ENCODE measurements at places on chromosomes 2 and 18.

DNA sequence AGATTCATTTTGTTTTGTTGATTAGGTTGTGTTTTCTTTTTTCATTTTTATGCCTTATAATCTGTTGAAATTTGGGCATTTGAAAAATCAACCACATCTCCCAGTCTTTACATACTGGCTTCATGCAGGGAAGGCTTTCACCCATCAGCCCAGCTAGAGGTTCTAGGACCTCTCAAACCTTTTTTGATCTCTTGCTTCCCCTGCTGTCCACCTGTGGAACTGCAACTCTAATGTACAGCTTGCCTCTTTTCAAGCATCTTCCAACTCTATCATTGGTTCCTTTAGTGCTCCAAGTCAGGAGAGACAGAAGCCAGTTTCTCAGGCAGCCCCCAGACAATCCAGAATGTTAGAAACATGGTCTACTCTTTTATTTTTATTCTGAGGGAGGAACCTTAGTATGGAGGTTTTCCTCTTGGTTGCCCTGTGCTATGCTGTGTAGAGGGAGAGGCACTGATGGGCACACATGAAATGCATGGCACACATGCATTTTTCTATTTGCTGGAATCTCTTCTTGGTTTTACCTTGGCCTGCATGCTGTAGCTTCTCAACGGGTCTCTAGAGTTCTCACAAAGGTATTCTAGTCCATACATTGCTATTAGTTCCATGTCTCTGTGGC lies 107.2 kb upstream of the L3MBTL4 start:
- no peak for DNase-seq

- DNase-seq: no peak
These were observed 105.9 kb downstream of the AP1S3 start for GRCh38 chr2:223731503-223731902.

GRCh38 chr2:192544371-192544955 lies 349.7 kb upstream of the TMEFF2 start:
- no peak for DNase-seq

DNA sequence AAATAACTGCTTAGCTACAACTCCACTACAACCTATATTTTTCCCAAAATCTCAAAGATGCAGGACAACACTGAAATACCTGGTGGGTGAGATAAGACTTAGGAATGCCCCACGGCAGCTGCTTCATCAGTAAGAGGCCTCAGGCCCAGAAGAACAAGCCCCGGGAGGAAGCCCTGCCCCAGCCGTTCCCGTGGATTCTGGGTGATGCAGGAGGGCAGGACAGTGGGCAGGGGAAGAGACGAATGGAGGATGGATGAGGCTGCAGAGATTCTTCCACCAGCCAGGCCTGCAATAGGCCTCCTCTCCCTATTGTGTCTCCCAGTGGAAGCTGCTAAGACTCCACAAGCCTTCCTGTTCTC lies 197.9 kb upstream of the HDAC4 start:
- no peak for DNase-seq

DNA sequence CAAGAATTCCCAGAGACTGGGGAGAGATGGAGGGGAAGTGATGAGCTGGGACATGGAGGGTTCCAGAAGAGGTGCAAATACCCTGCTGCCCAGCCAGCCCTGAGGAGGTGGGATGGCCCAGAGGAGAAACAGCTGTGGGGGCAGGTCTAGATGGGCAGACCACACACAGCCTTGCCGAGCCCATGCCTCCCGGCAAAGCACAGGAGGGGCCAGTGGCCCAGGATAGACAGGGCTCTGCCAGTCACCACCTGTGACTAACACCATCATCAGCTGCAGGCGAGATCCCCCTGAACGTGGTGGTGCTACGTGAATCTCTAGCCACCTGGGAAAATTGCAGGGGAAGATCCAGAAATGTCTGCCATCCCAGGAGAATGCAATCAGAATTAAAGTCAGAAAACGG lies 39.4 kb downstream of the SCTR start:
- no peak for DNase-seq

DNA sequence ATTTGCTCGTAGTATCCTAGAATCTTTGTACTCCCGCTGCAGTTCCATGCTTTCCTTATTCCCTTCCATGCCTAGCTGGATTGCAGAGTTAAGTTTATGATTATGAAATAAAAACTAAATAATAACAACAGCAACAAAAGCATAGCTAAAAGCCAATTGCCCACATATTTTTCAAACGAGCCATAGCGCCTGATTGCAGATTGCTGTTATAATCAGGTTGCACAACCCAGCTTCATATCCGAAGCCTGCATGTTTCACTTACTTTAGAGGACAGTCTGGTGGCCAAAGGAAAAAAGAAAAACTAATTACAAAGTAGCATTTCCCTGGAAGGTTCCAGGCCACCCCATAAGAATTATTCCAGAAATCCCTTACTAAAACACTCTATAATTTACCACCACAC lies 31.9 kb upstream of the PNO1 start:
- DNase-seq: no peak

DNA sequence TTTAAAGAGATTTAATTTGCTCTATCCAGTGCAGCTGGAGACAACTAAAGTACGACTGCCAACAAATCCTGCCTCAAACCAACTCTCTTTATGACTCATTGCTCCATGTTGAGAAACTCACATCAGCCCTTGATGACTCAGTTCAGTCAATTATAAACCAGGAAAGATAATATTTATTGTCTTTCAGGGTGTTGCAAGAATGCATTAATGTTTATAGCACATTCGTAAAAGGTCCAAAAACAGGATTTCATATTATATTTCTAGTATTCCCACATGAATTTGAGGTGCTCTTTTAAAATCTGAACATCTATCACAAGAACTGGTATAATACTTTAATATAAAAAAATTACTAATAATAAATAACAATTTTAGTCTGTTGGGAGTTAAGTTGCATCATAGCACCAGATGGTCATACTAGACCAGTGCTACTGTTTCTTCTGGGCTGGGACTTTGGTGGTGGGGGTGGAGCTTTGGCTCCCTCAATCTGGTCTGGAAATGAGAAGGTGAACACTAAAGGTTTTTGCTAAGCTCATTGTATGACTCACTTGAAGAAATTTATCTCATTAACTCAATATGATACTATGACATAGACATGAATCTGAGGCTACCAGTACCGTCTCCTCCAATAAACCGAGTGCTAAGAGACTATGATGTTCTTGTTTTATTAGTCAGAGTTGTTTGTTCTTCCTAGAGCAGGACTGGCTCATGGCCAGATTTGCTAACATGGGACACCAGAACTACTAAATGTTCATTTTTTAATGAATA lies 26.6 kb upstream of the MAP3K20 start:
- no peak for DNase-seq

GRCh38 chr2:233385489-233386044 lies 31.3 kb downstream of the DGKD start:
- DNase-seq: peak; percentile 16

DNA sequence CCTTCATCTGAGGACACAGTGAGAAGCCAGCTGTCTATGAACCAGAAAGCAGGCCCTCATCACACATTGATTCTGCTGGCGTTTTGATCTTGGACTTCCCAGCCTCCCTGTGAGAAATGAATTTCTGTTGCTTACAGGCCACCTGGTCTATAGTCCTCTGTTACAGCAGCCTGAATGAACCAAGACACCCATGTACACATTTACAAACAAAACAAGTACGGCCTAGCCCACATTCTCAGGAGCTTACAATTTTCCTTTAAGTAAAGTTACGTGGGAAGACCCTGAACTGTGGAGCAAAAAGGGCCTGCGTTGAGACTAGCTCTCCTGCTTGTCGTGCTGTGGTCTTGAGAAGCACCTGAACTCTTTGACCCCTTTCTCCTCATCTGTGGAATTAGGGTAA lies 12.0 kb upstream of the SLC20A1 start:
- DNase-seq: no peak

DNA sequence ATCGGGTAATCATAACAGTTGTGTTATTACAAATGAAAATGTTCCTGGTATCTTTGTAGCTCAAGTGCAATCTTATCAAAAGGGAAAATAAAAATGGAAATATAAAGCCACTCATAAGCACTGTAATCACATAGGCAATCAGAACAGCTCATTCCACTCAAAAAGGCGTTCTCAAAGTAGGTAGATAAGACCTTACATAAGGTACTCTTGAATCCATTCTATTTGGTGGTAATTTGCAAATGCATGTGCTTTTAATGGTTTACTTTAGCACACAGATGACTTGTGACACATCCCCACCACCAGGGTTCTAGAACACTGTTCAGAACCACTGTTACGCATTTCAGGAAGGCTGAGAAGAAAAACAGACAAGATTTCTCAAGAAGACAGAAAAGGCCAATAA lies 86.7 kb upstream of the NARS1 start:
- no peak for DNase-seq

- no peak for DNase-seq
These were observed 136.5 kb downstream of the RNF144A start for GRCh38 chr2:7053650-7054265.

GRCh38 chr2:21055879-21056790 lies 12.3 kb upstream of the APOB start:
- no peak for DNase-seq

DNA sequence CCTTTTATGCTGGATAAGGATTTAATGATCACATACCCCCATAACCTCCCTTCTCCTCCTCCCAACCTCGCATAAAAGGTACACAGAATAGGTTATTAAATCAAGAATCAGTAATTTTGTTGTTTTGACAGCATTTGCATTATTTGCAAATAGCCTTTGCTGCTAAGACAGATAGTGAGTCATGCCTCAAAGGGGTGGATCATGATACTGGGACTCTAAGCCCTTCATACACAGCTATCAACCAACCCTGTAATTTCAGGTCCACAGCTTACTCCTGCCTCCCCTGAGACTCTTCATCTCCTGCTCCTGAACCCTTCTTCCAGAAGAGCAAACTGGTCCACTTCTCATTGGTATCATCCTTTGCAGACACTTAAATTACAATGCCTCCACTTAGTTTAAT lies 73.8 kb upstream of the KLHL29 start:
- DNase-seq: no peak

GRCh38 chr18:2905854-2906703 lies 59.3 kb downstream of the EMILIN2 start:
- DNase-seq: peak; percentile 32

DNA sequence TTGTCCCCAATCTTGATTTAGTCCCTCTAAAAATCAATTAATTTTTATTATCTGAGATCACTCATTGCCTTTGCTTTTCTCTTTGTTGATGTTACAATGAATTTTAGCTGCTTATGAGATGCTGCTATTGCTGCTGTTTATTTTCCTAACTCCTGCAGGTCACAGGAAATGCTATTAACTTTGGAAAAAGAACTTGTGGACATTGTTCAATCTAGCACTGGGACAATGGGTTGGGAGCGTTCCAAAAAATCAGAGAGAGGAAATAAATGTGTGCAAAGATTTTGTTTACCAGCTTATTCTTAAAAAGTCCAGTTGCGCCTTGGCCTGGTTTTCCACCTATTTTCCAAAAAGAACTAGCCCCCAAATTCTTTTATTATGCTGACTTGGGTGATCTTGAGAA lies 268.3 kb downstream of the PTH2R start:
- DNase-seq: no peak

Data from CD8-positive, alpha-beta memory T cell (primary cell).